Stimulated activated CD4-positive, alpha-beta T cell treated with anti-CD3 and anti-CD28 coated beads, Interleukin-4, amount 100 ng/mL, for 24 hours (primary cell): ENCODE measurements at places on chromosomes 3 and 15.

DNA sequence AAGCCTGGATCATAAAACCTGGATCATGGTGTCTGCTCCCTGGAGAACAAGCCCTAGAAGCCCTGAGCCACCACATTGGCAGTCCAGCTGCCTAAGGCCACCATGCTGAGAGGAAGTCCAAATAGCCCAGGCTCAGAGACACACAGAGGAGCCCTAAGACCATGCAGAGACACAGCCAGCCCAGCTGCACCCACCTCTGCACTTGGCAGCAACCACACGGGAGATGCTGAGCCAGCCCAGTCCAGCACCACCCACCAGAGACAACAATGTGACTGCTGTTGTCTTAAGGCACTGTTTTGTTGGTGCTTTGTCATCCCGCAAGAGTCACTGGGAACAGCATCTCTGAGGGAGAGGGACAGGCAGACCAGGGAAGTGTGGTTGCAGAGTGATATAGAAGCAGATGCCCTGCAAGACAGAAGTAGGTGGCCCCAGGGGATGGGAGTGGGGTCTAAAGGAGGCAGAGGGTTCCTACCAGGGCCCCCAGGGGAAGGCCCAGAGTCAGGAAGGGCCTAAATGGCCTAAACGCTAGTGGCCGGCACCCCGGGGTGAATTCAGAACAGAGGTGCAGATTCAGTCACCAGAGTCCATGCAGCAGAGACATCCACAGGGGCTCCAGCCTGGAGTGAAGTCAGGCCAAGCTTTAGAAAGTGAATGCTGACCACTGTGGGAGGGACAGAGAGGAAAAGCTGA is 105.4 kb upstream of the PRR20G start:
- DNase-seq = no peak

- no peak for DNase-seq
Measured at GRCh38 chr15:49715211-49715610, 94.4 kb downstream of the DTWD1 start.

- DNase-seq = no peak
Measured at GRCh38 chr15:69021895-69022294, 7.4 kb downstream of the NOX5 start.

DNA sequence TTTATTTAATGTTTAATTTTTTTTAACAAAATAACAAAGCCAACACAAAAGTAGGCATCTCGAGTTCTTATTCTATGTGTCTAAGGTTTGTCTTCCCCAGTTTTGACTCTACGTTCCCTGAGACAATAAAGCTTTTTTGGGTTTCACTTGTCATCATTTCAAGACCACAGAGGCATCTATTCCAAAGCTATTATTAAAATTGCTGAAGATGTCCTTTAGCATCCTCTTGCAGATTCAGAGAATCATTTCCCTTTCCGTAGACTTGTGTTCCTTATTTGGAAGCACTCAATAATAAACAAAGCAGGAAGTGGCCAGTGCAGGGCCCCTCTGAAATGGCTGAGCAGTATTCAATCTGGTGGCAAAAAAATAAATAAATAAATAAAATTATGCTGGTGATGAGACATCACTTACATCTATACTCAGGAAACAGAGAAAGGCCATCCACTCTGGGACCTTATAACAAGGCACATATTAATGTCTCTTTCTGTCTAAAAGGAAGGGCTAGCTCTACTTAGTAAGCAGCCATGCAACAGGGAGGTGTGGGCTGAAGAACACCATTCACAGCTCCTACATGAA is 362.3 kb downstream of the WDR72 start:
- DNase-seq = no peak

GRCh38 chr3:151377768-151378385 is 6.7 kb downstream of the P2RY12 start:
- DNase-seq = no peak

DNA sequence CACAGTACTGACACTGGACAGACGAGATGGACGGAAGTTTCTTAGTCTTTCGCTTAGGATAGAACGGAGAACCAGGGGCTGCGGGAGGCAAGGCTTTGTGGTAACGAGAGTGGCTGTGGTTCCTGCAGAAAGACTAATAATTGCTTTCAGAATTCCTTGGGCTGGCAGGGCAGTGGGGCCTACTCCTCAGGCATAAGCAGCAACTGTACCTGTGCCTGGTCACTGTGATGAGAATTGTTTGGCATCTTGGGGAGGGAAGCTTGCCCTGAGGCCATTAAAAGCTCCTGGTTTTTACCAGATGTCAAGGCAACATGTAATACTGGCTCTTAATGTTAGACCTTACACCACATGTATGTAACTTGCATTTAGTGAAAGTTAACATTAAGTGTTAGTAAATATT is 7.6 kb downstream of the NIPA2 start:
- no peak for DNase-seq

- no peak for DNase-seq
Measured at GRCh38 chr15:52417957-52418356, 110.7 kb downstream of the MYO5A start.

DNA sequence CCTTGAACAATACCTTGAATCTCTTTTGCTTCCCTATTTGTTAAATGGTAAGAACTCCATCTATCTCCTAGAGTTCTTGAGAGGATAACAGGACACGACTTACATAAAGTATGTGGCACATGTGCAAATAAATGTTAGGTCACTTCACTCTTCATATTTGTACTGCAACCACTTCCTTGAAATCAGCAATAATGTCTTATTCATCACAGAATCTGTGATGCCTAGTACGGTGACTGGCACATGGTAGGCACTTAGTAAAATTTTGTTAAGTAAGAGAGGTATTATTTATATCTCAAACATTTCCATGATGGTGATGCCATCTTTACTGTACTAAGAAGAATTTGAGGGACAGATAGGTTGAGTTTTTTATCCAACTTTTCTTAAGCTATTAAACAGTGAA is 14.3 kb downstream of the CD47 start:
- no peak for DNase-seq

DNA sequence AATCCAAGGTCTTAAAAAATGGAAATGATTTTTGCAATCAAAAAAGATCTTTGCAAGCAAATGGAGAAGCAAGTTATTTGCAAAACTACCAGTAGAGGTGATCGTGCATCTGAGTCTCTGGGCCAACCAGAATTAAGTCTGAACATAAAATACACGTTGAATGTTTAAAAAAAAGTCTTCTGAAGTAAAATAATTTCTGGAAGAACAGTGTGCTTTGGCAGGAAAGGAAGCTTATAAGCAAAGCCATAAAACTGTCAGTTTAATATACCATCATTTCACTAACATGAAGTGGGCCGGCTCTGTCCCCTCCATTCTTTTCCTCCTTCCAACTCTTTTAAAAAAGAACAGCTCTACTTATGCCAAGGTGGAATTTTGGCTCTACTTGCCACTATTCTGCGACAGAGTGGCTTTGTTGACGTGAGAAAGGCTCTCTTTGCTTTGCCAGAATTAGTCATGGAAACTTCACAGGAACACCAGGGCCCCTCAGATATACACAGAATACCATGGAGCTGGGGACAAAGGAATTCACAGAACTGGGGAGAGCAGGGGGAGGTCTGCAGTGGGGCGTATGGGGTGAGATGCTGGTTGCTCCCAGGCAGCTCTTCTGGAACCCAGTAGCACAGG is 29.8 kb downstream of the FSTL1 start:
- no peak for DNase-seq

DNA sequence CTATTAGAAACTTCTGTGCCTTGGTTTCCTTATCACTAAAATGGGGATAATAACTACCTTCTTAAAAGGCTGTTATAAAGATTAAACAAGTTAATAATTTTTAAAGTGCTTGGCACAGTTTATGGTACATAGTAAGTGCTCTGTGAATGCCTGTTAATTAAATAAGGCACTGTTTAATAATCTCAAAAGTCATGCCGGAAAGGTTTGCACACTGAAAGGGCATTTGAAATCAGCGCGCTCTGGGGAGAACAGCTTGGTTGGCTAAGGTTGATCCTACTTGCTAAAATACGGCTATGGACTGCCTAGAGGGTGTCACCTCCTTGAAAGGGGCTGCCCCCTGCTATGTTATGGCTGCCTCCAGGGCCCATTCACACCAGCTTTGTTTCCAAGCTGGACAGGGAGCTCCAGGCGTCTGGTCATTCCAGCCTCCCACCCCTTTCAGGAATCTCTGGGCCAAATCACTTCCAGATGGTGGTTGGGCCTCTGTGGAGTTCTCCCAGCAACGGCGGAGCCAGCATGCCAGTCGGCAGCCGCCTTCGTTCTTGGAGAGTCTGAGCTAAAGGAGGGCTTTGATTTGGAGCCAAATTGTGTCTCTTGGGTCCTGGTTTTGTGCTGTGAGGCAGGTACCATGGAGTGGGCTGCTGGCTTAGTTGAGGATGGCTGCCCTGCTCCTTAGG is 5.9 kb downstream of the FLNB start:
- no peak for DNase-seq

DNA sequence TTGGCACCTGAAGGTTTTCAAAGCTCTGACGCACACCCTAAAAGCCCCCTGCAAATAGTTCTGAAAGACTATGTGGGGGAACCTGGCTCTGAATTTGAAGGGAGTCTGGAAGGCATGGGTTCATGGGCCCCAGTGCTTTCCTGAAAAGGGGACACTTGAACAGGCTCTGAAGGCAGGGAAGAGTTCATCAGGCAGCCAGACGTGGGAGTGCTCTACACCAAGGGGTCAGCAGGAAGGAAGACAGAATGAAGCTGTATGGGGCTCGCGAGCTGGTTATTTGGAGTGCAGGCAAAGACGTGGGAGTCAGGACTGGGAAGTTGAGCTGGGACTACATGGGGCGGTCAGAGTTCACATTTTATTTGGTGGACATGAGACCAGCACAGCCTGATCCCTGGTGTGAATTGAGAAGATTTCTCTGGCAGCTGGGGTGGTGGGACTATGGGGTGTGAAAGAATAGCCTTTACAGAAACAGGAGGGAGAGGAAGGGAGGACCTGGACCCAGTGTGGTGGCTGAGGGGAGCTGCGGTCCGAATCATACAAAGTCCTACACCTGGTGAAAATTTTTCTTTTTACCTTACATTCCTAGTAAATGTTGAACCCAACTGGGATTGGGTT is 12.6 kb downstream of the ABHD6 start:
- DNase-seq = no peak

DNA sequence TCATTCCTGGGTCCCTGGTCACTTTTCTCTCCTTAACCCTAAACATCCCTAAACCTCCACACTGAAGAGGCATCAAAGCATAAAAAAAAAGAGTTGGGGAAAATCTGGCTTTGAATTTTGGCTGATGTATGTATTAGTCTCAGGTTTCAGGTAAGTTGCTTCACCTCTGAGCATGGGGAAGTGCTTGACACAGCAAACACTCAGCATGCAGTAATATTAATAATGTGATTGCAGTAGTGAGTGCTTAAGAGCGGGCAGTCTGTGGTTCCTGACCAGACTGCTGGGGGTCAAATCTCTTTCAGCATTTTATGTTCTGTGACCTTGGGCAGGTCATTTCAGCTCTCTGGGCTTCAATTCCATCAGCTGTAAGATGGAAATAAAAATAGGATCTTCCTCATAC is 467.9 kb downstream of the SOX2 start:
- no peak for DNase-seq

DNA sequence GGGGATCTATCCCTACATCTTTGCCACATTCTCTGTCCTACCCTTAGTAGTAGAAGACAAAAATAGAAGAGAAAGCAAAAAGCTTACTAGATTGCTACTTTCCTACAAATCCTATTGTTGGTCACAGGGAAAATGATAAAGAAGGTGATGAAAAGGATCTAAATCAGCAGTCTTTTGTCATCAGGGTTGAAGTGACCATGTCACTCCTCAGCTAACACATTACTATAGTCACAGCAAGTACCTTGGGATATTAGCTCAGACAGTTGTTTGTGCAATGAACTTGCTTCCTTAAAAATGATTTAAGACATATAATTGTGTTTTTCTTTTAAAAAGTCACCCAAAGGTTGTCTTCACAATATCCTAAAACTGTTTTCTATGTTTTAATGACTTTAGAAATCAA is 6.3 kb downstream of the ST3GAL6 start:
- DNase-seq = no peak

DNA sequence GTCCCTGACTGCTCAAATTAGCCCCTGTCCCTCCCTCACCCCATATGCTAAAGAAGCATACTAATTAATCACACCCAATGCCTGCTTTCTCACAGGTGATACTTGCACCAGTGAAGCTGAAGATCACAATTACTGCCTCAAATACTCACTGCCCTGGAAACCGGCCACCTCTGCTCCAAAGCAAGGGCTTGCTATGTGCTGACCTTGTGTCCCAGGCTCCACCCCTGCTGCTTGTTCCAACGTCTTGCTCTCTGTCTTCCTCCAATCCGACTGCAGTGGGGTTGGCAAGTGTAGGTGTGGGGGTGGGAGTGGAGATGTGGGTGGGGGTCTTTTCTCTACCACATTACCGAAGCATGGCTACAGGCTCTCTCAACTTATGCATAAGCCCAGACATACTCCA is 55.7 kb upstream of the PSMD6 start:
- no peak for DNase-seq

DNA sequence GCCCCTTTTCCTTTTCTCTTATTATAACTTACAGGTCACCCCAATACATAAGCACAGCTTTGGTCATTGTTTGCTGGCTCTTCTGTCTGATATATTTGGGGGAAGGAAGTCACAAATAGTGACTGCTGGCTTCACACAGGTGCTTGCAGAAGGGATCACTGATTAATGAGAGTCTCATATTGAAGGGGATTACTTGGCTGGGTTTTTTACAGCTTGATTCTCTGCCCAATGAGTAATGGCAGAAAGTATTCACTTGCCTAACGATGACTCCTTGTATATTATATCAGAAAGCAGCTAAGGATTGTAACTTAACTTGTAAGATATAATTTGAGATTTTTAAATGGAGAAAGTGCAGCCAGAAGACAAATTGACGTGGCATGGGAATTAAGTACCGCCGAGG is 119.3 kb upstream of the PFN2 start:
- no peak for DNase-seq

GRCh38 chr3:138817695-138818094 is 17.0 kb downstream of the PIK3CB start:
- no peak for DNase-seq

DNA sequence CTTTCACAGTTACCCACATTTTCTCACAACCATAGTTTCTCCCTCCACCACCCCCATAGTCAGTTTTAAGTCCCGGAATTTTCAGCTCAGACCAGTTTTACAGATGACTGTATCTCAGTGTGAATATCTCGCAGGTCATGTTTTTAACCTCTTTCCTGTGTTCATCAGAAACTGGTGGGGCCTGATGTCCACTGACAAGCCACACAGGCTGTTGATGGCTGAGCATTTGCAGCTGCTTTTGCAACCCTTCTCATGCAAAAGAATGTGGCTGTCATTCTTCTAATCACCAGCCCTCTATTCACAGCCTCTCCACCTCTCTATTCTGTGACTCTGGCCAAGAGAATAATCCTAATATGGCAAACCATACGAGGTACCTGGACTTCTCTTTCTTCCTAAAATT is 8.5 kb downstream of the GYG1 start:
- DNase-seq = no peak
